Stimulated activated CD8-positive, alpha-beta memory T cell treated with anti-CD3 and anti-CD28 coated beads, Interleukin-7, amount 100 ng/mL, for 1 hour (primary cell): ENCODE measurements at places on chromosomes 6 and 20.

DNA sequence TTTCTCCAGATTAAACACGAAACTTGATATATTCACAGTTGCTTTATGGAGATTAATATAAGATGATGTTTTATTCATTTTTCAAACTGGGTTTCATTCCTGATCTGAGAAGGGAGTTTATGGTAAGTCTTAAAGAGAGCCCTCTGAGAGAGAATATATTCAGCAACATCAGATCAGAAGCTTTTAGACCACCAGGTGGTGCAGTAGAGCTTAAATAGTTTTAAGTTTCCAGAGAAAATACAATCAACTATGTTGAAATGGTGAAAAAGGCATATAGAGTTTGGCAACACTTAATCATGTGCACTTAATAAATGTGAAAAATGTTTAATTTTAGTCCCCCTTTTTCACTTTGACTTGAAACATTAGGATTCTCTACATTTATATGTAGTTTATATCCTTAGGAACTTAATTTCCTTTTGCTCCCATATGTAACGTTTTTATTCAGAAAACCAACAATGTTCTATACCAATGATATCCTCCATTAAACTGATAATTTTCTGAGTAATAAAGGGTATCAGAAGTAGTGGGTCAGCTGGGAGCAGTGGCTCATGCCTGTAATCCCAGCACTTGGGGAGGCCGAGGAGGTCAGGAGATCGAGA lies 86.4 kb upstream of the CLDN20 start:
- no peak for DNase-seq

GRCh38 chr6:159174263-159174969 lies 5.2 kb downstream of the FNDC1 start:
- no peak for DNase-seq

- no peak for DNase-seq
Measured at GRCh38 chr20:48626938-48627736, 200.7 kb downstream of the PREX1 start.

DNA sequence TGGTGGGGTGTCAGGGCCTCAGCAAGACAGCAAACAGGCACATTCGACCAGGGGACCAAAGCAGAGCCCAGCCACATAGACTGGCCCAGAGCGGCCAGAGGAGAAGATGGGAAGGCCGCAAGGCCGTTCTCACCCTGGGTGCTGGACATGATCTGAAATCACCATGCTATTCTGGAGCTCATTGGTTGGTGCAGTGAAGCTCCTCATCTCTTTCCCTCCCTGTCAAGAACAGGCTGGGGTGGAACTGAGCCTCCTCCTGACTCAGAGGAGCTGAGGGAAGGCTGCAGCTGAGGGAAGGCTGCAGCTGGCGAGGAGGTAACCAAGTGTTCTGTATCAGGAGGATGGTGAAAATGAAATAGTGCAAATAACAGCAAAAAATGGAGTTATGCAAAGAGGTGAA lies 80.0 kb downstream of the AKAP7 start:
- DNase-seq, result no peak

GRCh38 chr6:88702956-88703556 lies 260.4 kb downstream of the RNGTT start:
- no peak for DNase-seq

GRCh38 chr20:31667315-31668285 lies 29.9 kb downstream of the COX4I2 start:
- DNase-seq, result no peak

DNA sequence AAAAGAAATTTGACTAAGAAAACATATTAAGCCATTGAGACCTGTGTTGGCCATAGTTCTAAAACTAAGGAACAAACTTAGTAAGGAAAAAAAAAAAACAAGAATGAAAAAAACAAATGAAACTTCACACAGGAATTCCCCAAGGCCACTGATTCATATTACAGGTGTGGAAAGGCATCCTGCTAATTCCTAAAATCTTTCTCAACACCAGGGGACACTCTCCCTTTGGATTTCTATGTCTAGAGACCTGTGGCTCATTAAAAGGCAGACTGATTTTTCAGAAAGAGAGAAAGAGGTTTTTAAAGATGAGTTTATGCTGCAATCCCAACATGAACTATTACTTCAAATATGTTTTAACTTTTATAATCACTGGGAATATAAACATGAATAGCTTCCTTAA lies at the start of gene OR12D1:
OR12D1 (plus strand) TSS at position 341 of the 400 bp plus-strand sequence.
- DNase-seq, result no peak

- DNase-seq, result no peak
Measured at GRCh38 chr20:4160761-4161305, 145.5 kb upstream of the RNF24 start.

GRCh38 chr6:137426007-137426689 lies 68.0 kb downstream of the OLIG3 start:
- no peak for DNase-seq

DNA sequence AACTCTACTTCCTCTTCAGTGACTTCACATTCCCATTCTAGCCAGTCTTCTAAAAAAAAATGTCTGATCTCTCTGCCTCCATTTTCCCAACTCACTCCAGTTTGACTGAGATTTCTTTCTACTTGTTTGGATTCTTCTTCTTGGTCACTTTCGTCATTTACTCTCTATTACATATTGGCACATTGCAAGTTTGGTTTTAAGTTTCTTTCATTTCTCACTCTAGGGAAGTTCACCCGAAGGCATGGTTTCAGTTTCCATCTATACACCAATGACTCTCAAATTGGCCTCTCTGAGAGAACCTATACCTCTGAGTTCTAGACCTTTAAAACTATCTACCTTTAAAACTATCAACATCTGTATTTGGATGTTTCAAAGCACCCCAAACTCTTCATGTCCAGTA lies 51.3 kb downstream of the CD109 start:
- no peak for DNase-seq

GRCh38 chr6:39313526-39314272 lies 520 bp downstream of the KCNK17 start:
- DNase-seq, result no peak

- no peak for DNase-seq
Measured at GRCh38 chr20:11891776-11892545, 25.7 kb upstream of the BTBD3 start.

GRCh38 chr6:57294862-57295445 lies 22.5 kb upstream of the PRIM2 start:
- DNase-seq, result no peak
